ENCODE measurements at places on chromosomes 12 and 14.

- DNase-seq, result no peak
These were observed 14.2 kb upstream of the MYO1A start for GRCh38 chr12:57063991-57064685.

GRCh38 chr14:22976620-22977433 lies 5.5 kb downstream of the AJUBA start:
- peak; percentile 67 for DNase-seq

GRCh38 chr12:45880533-45880932 lies 109.8 kb downstream of the SCAF11 start:
- no peak for DNase-seq

- no peak for DNase-seq
These were observed 9.2 kb downstream of the FAR2 start for GRCh38 chr12:29158115-29158763.

DNA sequence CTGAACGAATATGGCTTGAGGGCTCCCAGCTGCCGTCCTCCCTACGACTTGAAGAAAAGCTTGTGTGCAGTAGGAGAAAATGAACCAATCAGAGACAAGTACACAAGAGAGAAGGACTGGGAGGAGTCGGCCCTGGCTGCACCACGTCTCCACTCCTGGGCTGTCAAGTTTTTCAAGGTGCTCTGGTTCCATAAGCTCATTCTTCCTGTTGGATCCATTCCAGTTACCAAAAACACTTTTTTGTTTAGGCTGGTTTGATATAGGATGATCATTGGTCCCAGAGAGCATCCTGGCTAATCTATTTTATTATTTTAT lies 2.8 kb upstream of the A2ML1 start:
- no peak for DNase-seq

- peak; percentile 62 for DNase-seq
These were observed 175.8 kb downstream of the TTC8 start for GRCh38 chr14:89000007-89000942.

DNA sequence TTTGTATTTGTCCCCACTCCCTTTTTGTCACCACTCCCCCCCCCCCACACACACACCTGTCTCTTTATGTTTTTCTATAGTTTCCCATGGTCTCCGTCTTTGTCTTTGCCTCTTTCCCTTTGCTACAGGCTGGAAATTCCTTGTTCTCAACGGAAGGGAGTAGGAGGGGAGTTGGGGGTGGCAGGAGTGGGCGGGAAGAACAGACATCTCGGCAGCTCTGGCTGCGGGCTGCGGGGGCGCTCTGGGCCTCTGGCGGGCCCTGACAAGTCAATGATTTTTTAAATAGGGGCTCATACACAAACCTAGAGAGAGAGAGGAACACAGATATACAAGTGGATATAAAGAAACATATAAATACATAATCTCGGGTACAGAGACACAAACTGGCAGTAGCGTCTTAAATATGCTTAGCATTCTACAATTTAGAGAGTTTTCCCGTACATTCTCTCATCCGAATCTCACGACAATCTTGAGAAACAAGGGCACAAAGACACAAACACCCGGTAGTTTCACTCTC lies 2.4 kb upstream of the NAB2 start:
- peak; percentile 58 for DNase-seq

GRCh38 chr14:91281346-91281745 lies 36.8 kb upstream of the GPR68 start:
- no peak for DNase-seq

DNA sequence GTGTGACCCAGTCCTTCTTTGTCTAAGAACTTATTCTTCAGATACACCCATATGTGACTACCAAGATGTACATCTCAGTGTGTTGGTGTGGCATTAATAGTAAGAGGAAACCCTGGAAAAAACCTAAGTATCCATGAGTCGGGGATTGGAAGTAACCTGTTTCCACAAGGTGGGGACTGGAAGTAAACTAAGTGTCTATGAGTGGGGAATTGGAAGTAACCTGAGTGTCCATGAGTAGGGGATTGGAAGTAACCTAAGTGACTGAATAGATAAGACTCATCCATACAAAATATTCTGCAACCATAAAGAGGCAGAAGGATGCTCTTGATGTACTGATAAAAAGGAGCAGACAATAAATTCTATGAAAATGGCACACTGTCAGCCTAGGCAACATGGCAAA lies 184.7 kb downstream of the PHETA1 start:
- DNase-seq, result no peak

- DNase-seq, result no peak
These were observed 2.2 kb upstream of the ANKRD52 start for GRCh38 chr12:56260380-56260779.

DNA sequence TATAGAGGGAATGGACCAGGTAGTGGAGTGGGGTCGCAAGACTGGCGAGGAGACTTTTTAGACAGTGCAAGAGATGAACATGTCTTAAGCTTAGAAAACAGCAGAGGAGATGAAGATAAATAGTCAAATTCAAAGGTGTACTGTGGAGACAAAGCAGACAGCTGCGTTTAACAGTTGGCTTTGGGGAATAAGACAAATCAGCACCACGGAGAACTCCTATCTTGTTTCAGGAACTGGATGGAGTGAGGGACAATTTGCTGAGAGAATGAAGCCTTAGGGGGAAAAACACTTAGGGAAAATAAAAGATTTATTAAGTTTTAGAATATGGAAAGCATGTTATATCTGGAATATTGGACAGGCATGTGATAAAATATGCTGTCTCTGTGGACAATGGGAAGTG lies 458.8 kb downstream of the GLT1D1 start:
- no peak for DNase-seq

- DNase-seq, result no peak
These were observed 1314.6 kb downstream of the TMEM121 start for GRCh38 chr14:106840991-106841390.

GRCh38 chr12:48899651-48900050 lies 25.6 kb downstream of the FKBP11 start:
- DNase-seq, result no peak

DNA sequence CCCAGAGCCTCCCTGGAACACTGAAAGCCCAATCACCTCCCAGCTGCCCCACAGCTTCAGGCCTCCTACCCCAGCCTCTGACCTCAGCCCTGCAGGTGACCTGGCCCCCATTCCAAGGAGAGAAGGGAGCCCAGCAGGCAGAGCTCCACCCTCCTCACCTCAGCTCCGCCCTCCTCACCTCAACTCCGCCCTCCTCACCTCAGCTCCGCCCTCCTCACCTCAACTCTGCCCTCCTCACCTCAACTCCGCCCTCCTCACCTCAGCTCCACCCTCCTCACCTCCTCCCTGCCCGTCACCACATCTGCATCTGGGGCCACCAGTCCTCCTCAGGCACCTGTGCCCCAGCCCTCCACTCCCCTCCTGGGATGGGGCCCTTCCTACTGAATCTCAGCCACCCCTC lies 112.2 kb upstream of the SFSWAP start:
- no peak for DNase-seq

DNA sequence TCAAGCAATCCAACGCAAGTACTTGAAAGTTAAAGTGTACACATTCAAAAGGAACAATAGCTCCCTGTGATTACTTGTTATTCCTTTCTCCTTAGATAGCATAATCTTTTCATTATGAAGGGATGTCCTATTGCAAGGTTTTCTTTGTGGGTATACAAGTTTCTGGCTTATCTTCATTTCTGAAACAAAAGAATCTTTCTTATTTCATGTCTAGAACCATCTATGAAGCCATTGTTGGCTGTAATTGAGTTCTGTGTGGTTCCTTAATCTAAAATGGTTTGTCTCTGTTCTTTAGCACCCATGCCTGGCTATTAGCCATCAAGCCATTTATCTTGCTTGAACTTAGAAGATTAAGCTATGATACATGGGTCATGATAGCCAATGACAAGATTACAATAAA lies 95.0 kb downstream of the VEZT start:
- no peak for DNase-seq

- peak; percentile 75 for DNase-seq
These were observed 32.4 kb downstream of the YY1 start for GRCh38 chr14:100271247-100271939.

GRCh38 chr14:70094106-70094505 lies 94.6 kb downstream of the SLC8A3 start:
- no peak for DNase-seq

DNA sequence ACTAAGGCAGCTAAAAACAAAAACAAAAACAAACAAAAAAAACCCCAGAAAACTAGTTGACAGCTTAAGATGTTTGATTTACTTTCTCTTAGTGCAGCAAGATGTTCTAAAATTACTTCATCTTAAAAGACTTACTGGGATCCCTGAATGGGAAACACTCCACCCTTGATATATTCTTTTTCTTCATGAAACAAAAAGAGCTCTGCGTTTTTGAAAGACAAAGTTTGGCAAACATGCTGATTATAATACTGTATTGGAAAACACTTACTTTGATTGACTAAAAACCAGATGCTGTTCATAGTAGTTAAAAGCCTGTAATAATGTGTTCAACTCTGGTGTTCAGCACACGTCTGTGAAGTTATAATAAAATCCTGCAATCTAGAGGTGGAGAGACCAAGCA lies 136.8 kb downstream of the SRGAP1 start:
- DNase-seq, result no peak

- DNase-seq, result no peak
These were observed 1.0 kb downstream of the IRF9 start for GRCh38 chr14:24162093-24162492.

DNA sequence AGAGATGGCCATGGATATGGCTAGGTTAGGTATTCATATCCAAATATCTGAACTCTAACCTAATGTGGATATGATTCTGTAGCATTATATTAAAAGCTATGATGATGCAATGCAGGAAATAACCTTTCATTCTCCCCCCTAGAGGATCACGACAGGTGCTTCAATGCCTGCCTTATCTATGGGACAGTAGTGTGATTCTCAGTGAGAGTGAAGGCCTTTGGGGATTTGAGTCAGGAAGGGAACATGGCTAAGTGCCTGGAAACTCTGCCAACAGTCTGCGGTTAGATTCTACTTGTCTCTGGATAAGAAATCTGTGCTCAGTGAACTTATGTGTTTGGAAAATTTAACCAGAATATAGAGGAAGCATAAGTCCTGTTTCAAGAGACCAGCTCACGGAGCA lies 81.8 kb downstream of the SLC38A1 start:
- no peak for DNase-seq

DNA sequence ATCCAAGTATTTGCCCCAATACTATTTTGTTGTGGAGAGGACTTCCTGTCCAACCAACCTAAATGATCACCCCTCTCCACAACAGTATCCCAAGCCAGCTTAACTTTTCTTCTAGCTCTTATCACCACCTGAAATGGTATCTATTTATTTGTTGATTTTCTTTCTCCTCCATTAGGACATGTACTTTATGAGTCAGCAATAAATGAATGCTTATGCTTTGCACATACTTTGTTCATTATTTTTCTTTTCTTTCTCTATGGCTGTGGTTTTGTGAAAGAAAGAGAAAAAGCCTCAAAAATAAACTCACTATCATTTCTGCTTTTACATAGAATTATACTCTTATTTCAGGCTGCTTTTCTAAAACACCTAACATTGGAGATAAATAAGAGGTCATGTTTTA lies 371.3 kb downstream of the NELL2 start:
- DNase-seq, result no peak

DNA sequence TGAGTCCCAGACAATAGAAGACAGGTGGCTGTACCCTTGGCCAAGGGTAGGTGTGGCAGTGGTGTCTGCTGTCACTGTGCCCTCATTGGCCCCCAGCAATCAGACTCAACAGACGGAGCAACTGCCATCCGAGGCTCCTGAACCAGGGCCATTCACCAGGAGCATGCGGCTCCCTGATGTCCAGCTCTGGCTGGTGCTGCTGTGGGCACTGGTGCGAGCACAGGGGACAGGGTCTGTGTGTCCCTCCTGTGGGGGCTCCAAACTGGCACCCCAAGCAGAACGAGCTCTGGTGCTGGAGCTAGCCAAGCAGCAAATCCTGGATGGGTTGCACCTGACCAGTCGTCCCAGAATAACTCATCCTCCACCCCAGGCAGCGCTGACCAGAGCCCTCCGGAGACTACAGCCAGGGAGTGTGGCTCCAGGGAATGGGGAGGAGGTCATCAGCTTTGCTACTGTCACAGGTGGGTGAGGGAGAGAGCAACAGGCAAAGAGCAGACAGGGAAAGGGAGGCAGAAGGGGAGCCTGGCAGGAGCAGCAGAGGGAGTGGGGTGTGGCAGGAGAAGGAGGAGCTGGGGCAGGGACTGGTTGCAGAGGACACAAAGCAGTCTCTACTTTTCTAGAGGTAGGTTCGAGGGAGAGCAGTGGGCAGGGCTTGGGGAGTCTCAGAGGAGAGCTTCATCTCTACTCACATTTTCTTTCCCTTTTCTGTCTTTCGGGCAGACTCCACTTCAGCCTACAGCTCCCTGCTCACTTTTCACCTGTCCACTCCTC lies 452 bp downstream of the INHBE start:
- no peak for DNase-seq

DNA sequence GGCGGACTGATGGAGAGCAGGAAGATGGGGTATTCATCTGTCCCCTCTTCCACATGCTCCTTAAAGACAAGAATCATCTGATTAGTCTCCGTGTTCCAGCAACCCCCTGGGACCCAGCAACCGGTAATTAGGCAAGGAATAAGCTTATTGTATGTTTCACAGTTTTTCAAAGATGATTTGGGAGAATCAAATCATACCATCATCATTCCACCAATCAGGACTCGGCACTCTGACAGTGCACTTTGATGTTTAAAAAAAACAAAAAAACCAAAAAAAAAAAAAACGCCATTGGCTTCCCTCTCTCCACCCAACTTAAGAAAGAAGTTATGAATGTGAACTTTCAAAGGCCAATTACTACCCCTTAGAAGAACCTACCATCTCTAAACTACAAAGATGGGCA lies 1.3 kb upstream of the DYNC1H1 start:
- no peak for DNase-seq

DNA sequence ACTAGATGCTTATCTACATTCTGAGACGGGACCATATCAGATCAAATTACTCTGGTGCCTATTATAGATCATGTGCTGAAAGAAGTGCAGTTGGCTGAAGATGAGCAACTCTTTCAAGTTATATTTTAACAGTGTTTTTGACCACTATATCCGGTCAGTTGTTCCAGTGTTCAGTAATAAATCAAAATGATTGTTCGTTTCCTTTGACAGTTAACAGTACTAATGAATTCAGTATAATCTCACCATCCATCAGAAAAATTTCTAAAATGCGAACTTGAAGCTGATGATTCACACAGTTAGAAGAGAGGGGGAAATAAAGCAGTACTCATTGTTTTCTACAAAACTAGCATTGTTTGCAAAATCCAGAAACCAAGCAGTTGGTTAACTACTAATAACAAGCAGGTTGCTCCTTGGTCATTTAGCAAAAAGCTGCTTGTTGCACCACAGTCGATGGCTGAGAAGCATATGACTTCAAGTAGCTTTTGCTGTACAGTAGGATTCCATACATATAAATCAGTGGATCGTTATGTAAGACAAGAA lies 2.3 kb downstream of the RPS6KA5 start:
- DNase-seq, result no peak

- DNase-seq, result no peak
These were observed 37.7 kb upstream of the DUSP6 start for GRCh38 chr12:89389755-89390661.
